T-helper 2 cell (primary cell): ENCODE measurements at places on chromosomes 2 and 18.

- no peak for DNase-seq
Observed at GRCh38 chr18:9204659-9205058, 68.1 kb downstream of the ANKRD12 start.

GRCh38 chr2:122516775-122517174 is 761.3 kb downstream of the TSN start:
- no peak for DNase-seq

GRCh38 chr18:1774261-1774660 is 797.0 kb downstream of the METTL4 start:
- no peak for DNase-seq

- DNase-seq: no peak
Observed at GRCh38 chr2:16650287-16651249, 15.1 kb downstream of the CYRIA start.

DNA sequence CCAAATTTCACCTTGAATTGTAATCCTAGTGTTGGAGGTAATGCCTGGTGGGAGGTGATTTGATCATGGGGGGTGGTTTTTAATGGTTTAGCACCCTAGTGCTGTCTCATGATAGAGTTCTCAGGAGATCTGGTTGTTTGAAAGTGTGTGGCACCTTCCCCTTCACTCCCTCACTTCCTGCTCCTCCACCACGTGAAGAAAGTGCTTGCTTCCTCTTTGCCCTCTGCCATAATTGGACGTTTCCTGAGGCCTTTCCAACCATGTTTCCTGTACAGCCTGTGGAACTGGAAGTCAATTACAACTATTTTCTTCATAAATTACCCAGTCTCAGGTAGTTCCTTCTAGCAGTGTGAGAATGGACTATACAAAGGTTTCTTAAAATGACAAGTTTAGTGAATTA is 251.8 kb upstream of the NETO1 start:
- DNase-seq: no peak

GRCh38 chr2:174794851-174795374 is 30.6 kb upstream of the CHRNA1 start:
- DNase-seq: no peak

DNA sequence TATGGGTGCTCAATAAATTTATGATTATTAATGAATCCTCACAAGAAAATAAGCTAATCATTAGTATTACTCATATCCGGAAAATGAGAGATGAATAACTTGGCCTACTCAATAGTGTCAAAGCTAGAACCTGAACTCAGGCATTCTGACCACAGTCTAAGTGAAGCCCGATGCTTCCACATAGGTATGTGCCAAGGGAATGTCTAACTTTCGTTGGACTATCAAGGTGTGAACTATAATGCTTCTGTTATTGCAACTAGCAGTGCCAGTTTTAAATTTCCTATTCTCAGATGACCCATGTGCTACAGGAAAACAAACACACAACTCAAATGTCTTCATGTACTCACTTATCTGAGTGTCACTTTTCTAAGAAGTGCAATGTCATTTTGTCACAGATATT is 1.8 kb downstream of the BARD1 start:
- no peak for DNase-seq
